ENCODE measurements at places on chromosomes 11 and 22.

GRCh38 chr11:15714641-15715399 is 600.1 kb downstream of the INSC start:
- no peak for DNase-seq

- no peak for DNase-seq
These were observed 52.3 kb upstream of the FDX1 start for GRCh38 chr11:110377434-110377833.

DNA sequence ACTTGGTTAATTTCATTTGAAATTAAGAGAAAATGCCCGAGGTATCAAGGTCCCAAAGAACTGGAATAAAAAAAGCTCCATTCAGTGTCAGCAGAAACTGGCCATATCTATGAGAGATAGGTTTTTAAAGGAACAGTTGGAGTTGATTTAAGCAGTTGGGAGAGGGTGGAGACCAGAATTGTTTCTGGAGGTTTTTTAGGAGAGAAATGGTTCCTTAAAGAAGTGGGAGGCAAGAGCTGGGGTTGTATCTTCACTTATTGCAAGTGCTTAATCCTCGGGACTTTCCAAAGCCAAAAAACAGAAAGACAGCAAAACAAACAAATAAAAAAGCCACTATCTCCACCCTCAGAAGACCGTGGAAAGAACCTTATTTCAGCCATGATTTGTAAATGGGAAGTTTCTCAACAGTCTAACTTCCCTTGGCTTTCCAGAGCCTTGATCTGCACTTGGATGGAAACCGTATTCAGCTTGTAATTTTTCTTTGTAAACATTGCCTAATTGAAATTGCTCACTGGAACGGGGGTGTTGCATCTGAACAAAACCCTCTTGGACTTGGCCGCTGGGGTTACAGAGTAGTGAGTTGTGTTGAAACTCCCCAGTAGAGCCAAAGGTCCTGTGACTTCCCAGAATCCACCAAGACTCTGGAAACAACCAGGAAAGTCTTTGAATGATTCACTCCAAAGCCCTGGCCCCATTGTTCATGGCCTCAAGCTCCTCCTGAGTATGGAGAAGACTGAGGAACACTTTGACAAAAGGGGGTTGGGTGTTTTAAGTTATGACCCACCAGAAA is 115.6 kb downstream of the SLC1A2 start:
- DNase-seq, result no peak

DNA sequence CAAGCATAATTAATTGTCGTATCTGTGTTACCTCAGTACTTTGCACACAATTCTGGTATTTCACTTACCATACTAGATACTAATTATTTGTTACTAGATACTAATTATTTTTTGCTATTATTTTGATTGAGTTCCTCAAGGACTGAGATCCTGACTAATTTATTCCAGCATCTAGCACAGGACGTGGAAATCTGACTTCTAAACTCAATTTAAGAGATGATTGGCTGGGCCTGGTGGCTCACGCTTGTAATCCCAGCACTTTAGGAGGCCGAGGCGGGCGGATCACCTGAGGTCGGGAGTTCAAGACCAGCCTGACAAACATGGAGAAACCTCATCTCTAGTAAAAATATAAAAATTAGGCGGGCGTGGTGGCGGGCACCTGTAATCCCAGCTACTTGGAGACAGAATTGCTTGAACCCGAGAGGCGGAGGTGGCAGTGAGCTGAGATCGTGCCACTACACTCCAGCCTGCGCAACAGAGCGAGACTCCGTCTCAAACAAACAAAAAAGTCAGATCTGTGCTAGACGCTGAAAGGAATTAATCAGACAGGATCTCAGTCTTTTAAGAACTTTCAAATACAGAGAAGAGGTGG is 527 bp upstream of the MRPL48 start:
- DNase-seq, result peak; percentile 32

DNA sequence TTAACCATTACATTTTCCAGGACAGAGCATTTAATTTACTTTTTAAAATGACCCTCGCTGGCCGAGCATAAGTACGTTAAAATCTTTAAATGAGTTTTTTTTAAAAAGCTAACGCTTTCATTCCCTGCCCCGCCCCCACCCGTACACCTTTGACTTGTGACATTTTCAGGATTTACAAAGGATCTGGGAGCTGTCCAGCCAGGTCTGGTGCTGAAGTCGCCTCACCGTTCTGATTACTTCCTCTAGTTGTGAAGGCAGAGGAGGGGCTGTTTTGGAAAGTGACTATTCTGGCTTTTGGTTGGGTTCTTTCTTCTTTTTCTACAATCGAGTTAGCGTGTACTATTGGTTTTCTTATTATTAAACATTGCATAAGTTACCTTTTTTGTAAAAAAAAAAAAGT is 2.9 kb downstream of the C11orf87 start:
- DNase-seq, result peak; percentile 31

- DNase-seq, result peak; percentile 43
These were observed 2.3 kb downstream of the KRTAP5-11 start for GRCh38 chr11:71580057-71581003.

DNA sequence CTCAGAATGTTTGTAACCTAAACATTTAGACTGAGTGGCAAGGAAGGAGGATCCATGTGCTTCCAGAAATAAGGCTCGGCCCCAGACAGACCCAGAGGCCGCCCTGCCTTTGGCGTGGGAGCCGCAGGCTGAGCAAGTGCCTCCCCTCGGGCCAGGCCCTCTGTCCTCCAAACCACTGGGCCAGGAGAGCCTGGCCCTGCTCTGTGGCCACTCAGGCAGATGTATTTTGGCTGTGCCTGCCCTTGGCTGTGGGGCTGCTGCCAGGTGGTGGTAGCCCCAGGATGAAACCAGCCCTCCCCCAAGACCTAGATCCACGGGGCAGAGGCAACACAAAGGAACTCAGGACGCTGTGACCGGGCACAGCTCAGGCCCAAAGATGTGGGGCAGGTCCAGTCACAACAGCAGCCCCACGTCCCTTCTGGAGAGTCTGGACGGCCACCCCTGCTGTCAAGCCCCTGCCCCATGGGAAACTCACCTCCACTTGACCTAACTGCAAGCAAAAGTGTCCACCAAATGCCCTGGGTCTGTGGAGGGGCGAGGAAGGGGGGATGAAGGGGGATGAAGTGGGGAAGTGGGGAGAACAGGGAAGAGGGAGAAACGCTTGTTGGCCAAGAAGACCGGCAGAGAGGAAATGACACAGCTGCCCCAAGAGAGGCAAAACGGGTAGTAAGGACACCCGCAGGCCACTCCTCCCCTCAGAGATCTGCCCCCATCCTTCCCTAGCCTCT is 24.0 kb downstream of the PISD start:
- no peak for DNase-seq

GRCh38 chr11:32015427-32015826 is 75.4 kb upstream of the RCN1 start:
- no peak for DNase-seq

- DNase-seq, result no peak
These were observed 10.1 kb downstream of the FAM83F start for GRCh38 chr22:40004836-40005235.

DNA sequence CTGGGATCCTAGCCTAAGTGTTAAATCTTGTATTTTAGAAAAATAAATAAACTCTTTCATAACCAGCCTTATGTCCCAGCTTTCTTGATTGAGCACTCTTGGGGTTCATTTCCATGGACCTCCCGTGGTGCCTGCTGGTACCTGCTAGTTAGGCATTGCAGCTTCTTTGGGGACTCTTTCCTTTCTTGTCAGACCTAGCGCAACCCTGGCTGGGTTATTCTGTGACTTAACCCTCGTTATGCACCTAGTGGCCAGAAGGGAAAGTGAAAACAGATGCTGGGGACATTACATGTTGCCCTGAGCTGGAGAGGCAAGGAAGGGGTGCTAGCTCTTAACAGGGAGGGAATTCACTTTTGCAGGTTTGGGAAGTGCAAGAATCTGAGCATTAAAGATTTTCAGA is 46.8 kb downstream of the APIP start:
- DNase-seq, result no peak

DNA sequence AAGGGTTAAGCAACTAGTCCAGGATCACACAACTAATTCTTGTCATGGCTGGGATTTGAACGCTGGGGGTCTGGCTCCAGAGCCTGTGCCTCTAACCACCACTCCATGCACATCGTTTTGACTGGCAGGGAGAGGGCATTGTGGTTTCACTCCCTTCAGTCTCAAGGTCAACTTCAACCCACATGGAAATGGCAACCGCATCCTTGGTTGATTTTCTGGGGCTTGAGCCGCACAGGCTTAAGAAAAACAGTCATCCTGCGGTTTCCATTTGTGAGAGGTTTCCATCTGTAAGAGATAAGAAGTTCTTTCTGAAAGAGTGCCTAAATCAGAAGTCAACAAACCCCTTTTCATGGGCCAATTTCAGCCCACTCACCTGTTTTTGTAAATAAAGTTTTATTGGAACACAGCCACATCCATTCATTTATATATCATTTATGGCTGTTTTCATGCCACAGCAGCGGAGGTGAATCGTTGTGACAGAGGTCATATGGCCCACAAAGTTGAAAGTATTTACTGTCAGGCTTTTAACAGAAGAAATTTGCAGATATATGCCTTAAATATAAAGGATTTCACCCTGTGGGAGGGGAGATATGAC is 65.7 kb downstream of the SGSM1 start:
- DNase-seq, result no peak

DNA sequence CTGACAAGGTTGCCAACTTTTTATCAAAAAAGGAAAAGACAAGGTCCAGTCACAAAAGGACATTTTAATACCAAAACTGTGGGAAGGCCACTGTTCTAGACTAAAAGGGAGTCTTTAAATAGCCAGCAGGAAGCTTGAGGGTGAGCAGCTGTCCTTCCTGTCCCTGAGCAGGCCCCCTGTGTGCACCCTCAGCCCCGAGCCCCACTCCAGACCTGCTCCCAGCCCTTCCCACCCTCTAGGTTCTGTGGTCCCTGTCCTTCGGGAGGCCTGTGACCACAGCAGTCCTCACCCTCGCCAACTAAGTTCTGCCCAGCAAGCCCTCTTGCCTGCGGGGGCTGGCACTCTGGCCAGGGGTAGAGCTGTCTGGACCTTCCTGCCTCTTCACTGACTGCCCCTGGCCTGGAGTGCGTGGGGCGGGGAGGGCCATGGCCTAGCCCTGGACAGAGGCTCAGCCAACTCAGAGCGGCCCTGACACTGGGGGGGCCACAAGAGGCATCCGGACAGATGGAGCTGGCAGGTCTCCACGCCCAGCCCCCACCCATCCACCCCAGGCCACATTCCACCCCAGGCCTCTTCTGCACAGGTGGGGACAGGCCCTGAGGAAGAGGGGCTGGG is 1.6 kb upstream of the PLXNB2 start:
- no peak for DNase-seq

DNA sequence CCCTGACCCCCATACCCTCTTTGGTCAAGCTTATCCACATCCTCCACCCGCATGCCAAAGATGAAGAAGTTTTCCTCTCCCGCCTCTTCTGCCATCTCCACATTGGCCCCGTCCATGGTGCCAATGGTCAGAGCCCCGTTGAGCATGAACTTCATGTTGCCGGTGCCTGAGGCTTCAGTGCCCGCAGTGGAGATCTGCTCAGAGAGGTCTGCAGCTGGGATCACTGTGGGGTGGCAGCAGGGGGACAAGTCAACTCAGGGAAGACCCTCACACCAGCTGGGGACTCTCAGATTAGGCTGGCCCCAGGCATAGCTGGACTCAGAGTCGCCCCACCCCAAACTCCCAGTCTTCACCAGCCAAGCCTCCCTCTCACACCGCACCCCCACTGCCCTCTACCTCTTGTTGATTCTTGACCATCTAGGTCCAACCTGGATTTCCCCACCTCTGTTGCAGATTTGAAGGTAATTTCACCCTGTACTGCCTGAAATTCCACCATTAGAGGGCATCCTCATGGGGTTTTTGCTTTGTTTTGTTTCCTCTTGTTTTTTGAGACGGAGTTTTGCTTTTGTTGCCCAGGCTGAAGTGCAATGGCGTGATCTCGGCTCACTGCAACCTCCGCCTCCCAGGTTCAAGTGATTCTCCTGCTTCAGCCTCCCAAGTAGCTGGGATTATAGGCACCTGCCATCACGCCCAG is 6.6 kb upstream of the RASGRP2 start:
- DNase-seq, result no peak

- no peak for DNase-seq
These were observed 30.9 kb upstream of the LRRC32 start for GRCh38 chr11:76701294-76702040.

Measured in stimulated activated CD8-positive, alpha-beta memory T cell treated with anti-CD3 and anti-CD28 coated beads, Interleukin-4, amount 100 ng/mL, for 48 hours (primary cell).